Activated naive CD8-positive, alpha-beta T cell treated with anti-CD3 and anti-CD28 coated beads, Interleukin-2, amount 10 ng/mL, durations not matched to agents 7 days and 5 days (primary cell): ENCODE measurements at places on chromosomes 2 and 18.

DNA sequence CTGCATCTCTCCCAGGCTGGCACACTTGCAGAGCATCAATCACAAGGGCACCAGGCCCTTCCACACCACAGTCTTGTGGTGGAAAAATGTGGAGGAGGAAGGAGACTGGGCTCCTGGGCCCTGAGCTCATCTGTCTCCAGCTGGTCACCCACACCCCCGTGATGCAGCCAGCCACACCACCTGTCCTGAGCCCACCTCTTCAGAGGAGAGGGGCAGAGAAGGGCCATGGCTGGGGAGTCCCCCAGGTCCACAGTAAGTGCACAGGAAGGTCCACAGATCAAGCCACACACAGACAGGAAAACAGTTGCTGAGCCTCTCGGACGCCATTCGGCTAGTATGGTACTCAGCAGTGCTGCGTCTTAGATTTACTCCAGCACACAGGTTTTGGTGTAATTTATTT lies 203.5 kb upstream of the SALL3 start:
- DNase-seq: no peak

- no peak for DNase-seq
Measured at GRCh38 chr2:136115183-136115761, 2.7 kb downstream of the CXCR4 start.

- no peak for DNase-seq
Measured at GRCh38 chr2:228615496-228615895, 434.0 kb upstream of the SPHKAP start.

DNA sequence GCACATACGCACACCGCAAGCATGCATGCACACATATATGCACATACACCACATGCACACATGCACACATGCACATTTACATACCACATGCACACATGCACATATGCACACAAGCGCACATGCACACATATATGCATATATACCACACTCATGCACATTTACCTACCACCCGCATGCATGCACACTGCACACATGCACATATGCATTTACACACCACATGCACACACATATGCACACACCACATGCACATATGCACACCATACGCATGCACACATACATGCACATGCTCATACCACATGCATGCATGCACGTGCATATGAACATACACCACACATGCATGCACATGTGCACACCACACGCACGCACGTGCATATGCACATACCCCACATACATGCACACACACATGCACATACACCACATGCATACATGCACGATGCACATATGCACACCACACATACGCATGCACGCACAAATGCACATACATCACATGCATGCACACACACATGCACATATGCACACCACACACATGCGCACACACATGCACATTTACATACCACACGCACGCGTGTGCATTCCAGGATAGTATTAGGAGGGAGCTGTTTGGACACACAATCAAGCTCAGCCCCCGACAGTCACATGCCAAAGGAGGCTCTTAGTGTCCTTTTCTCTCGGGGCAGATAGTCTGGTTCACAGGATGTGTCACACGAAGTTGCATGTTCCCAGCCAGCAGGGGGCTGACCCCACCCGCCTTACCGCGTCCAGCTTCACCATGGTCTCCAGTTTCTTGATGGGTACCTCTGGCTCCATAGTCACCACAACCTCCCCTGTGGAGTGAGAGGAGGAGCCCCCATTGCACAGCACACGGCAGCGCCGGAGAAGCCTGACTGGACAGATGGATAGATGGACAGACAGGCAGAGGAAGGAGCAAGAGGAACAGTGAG lies 5.9 kb downstream of the OTOF start:
- no peak for DNase-seq

GRCh38 chr2:99867770-99868169 lies 274.6 kb downstream of the AFF3 start:
- DNase-seq: no peak
